Subcutaneous preadipocyte (primary cell): ENCODE measurements at places on chromosomes 11 and 22. TPM values are rescaled to one million over a fixed set of nuclear protein-coding genes. Genes with fewer than 3 reads are reported as not detected.

KCNJ1 gene
- total RNA-seq, result not detected in 2 replicates

SOX6 gene
- total RNA-seq, result under 0.01 and 0.20 TPM in 2 replicates

ANO1 gene
- total RNA-seq, result not detected in 2 replicates

MRGPRF gene
- total RNA-seq, result 27.8 and 40.1 TPM in 2 replicates

ZNRF3 gene
- 5.9 and 8.2 TPM in 2 replicates for total RNA-seq

ANKRD13D gene
- total RNA-seq, result 30.9 and 39.7 TPM in 2 replicates

SLC29A2 gene
- total RNA-seq, result 0.37 and 0.39 TPM in 2 replicates

APOL5 gene
- under 0.01 TPM in 1 of 2 replicates, not detected in the other for total RNA-seq

PATZ1 gene
- 12.5 and 13.6 TPM in 2 replicates for total RNA-seq

OR5AP2 gene
- total RNA-seq, result not detected in 2 replicates

FIBIN gene
- 2.9 and 12.5 TPM in 2 replicates for total RNA-seq

CRYBB3 gene
- total RNA-seq, result not detected in 2 replicates

DEUP1 gene
- total RNA-seq, result not detected in 2 replicates

INS gene
- total RNA-seq, result not detected in 2 replicates

ART1 gene
- total RNA-seq, result not detected in 2 replicates

FAM180B gene
- total RNA-seq, result 0.37 TPM in 1 of 2 replicates, not detected in the other

MS4A3 gene
- total RNA-seq, result not detected in 2 replicates

TREH gene
- total RNA-seq, result not detected in 2 replicates

TMA7B gene
- not detected in 2 replicates for total RNA-seq

VPS51 gene
- 122 and 127 TPM in 2 replicates for total RNA-seq

GLB1L2 gene
- total RNA-seq, result 1.1 and 3.5 TPM in 2 replicates

KIF18A gene
- total RNA-seq, result 14.0 and 22.1 TPM in 2 replicates

MUC5B gene
- not detected in 2 replicates for total RNA-seq

MRGPRX3 gene
- total RNA-seq, result not detected in 2 replicates

CYTH4 gene
- total RNA-seq, result under 0.01 and 0.59 TPM in 2 replicates

CECR2 gene
- total RNA-seq, result under 0.01 TPM in 1 of 2 replicates, not detected in the other

NFAM1 gene
- not detected in 2 replicates for total RNA-seq

CHRM1 gene
- total RNA-seq, result not detected in 2 replicates
